ENCODE measurements at places on chromosomes 7 and 10. TPM values are rescaled to one million over a fixed set of nuclear protein-coding genes. Genes with fewer than 3 reads are reported as not detected.
A peak's percentile ranks its signal among the peaks of the same experiment; 100 is the strongest.

- DNase-seq: no peak
Observed at GRCh38 chr7:85130702-85131101, 56.2 kb downstream of the SEMA3D start.

TEX47 gene
- total RNA-seq: not detected

GRCh38 chr10:100904917-100905316 is 7.8 kb upstream of the SLF2 start:
- DNase-seq: no peak

DNA sequence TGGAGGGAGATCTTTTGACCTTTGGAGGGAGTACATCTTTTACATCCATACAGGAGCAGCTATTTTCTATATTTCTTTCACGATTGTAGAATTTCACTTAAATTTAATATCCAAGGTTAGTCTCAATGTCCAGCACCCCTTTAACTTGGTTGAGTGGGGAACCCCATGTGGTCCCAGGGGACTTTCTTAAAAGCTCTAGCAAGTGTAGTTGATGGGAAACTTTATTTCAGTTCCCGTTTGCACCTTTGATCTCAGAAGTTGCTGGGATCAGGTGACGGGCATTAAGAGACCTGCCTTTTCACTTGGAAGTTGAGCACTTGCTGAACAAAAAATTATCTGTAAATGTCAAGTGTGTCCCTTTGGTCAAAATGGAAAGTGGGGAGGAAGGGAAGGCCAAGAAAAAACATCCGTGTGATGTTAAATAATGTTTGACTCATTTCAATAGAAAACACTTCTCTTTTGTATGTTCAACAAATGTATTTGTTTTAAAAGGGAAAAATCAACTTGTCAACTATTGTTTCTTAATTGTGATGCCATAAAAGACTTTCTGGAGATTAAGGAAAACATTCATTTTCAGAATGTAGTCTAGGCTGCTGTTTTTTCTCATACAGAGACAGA is 370.1 kb upstream of the GALNT17 start:
- DNase-seq: no peak

MAT1A gene
- total RNA-seq: not detected

DNA sequence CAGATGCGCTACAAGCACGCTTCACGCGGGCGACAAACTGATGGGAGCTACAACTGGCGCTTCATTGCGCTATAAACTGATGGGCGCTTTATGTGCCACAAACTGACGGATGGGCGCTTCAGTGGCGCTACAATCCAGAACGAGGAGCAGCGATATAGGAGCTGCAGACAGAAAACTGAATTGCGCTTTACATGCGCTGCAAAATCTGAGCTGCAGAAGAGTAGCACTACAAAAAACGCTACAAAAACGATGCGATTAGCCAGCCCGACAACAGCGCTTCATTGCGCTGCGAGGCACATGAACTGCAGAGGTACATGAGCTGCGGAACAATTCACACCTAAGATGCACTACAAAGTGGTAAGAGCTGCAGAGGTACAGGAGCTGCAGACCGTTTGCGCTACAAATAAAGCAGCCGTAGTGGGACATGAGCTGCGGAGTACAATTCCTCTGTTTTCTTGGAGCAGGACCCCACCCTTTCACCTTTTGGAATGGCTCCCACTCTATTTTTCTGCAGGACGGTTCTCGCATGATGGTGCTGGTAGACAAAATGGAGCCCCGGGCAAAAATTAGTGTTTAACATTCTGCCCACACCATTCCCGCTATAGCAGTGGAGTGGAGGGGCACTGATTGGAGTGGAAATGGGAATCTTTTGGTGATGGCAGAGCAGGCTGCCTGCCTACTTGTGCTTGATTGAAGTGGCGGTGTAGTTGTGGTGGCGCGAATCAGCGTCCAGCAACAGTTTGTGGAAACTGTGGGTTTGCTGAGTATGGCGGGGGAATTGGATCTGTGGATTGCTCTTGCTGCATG is 1.2 kb upstream of the SGCE start:
- DNase-seq: peak; percentile 29

DNA sequence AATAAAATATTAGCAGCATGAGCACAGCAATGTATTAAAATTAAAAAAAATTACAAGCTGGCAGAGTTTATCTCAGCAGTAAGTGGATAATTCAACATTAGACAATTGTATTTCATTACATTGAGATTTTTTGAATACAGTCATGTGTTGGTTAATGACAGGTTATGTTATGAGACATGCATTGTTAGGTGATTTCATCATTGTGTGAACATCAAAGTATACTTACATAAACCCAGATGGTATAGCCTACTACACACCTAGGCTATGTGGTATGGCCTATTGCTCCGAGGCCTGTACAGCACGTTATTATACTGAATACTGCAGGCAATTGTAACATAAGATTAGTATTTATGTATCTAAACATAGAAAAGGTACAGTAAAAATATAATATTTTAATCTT is 29.7 kb downstream of the CCDC6 start:
- DNase-seq: no peak

- DNase-seq: peak; percentile 11
Observed at GRCh38 chr7:121372376-121373010, 23.6 kb downstream of the FAM3C start.

RAB18 gene
- total RNA-seq: 41.1 TPM

GRM8 gene
- not detected for total RNA-seq
